ENCODE measurements at places on chromosomes 3 and 15.

GRCh38 chr3:52174896-52175295 lies 20.7 kb upstream of the POC1A start:
- no peak for DNase-seq

GRCh38 chr3:16828815-16829214 lies 55.9 kb upstream of the PLCL2 start:
- no peak for DNase-seq

GRCh38 chr3:10933805-10934481 lies 58.6 kb upstream of the SLC6A1 start:
- no peak for DNase-seq

- no peak for DNase-seq
These were observed 119.6 kb upstream of the EPHA3 start for GRCh38 chr3:88987776-88988175.

GRCh38 chr3:71122641-71123040 lies 460.9 kb downstream of the FOXP1 start:
- no peak for DNase-seq

DNA sequence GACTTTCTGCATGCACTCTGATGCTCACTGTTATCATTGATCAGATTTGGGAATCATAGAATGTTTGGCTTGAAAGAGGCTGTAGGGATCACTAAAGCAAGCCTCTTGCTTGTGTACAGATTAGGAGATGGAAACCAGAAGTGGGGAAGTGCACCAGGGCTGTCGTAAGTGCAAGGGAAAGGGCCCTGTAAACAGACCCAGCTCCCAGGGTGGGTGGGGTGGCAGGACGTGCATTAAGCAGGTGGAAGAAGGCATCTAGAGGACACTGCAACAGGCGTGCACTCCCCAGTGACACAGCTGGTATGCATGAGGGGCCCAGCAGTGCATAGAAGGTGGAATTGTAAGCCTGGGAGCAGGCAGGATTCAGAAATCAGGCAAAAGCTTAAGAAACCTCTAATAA lies 58.0 kb upstream of the SLC7A14 start:
- DNase-seq, result no peak

All from NCI-H2081 treated with DMSO at 0.1 percent for 48 hours (cell line).